Activated CD8-positive, alpha-beta memory T cell treated with anti-CD3 and anti-CD28 coated beads for 4 hours (primary cell): ENCODE measurements at places on chromosomes 1 and 21.

- no peak for DNase-seq
Measured at GRCh38 chr1:214404571-214405213, 123.7 kb downstream of the SMYD2 start.

DNA sequence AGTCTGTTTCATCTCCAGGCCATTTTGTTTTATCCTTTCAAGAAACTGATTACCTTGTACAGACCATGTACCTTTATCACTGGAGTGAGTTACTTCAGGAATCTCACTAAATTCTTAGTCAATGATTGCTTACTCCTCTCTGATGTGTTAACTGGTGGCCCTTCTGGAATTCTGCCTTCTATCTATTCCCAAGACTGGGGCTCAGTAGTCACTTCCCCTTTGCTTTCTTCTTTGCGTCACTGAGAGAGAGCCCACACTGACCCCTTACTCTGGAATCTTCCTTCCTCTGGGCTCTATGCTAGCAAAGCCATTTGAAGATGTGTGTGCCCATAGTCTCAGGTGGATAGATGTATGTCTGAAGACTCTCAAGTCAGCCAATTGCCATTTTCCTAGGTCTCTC, 34.6 kb downstream of the XCL2 start:
- no peak for DNase-seq

DNA sequence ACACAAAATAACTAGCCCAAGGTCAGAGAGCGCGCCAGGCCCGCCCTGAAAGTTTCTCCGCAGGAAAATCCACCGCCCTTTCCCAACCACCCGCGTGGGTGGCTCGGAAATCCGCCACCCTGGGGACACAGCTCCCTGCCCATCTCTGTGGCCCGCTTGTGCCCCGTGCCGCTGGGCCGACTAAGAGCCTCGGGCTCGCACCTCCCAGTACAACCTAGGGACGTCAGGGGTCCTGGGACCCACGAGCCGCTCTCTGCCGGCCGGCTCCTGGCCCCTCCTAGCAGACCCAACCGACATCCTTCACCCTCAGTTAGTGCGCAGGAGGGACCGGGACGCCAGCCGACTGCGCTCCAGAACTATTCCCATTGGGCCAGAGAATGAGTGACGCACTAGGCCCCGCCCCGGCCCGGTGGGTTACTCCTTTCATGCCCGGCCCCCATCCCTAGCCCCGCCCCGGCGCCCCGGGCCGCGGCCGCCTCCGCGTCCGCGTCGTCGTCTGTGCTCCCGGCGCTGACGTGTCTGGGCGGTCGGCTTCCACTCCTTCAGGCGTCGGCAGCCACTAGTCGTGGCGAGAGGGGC, 396 bp upstream of the UAP1 start:
- DNase-seq = peak; percentile 97

DNA sequence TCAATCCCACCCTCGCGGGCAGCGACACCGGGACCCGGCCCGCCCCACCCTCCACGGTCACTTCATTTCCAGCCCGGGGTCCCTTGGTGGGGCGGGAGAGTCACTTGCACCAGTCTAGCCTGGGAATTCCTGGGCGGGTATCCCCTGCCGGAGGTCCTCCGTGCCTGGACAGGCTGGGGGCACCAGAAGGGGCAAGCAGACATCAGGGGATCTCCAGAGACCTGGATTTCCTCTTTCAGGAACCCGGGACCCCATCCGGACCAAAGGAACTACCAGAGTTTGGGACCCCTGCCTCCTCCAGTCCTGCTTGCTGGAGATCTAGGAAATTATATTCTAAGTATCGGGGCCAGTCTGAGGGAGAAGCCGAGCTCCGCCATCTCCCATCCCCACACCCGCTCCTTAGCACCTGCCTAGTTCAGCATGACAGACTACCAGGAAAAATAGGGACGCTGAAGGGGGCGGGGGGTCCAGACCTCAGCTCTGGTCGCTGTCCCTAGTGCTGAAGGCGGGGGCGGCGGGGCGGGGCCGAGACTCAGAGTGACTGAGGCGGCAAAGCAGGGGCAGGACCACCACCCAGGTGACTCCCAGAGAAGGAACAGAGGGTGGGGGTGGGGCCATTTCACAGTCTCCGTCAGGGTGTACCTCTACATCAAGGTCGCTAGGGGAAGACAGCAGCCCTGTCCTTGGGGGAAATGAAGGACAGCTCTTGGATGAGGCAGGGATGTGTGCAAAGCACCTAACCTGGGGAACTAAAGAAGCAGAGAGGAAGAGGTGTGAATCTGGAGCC, 832 bp downstream of the HCN3 start:
- peak; percentile 56 for DNase-seq

DNA sequence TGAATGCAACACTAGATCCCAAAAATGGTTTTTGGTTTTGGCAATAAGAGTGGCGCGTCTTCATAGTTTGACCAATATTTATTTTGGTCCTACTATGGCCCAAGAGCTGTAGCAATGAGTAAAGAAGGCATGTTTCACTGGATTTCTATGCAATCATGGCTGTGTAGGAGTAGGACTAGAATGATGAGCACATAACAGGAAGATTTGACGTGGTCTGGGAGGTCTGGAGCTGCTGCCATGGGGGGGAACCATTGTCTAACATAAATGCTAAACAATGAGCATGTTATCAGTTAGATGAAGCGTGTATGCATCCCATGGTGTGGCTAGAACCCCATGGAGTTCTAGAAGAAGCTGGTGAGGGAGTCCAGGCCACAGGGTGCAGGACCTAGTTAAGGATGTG, 38.3 kb downstream of the OLIG1 start:
- no peak for DNase-seq

DNA sequence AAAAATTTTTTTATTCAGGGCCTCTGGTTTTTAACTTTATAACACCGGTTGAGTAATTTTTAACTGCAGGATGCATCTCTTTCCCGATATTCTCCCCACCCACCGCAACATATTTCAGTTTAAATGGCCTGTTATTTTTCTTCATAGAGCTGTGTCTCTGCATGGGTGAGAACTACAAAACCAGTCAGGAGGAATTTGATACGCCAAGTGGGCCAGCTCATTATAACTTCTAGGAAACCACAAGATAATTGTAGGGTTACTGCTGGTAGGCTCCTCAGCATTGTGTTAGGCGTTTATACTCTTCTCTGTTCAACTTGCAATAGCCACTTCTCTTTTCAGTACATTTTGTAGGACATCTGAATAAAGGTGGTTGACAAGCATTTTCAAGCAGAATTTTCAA, 169.7 kb downstream of the PBX1 start:
- no peak for DNase-seq

DNA sequence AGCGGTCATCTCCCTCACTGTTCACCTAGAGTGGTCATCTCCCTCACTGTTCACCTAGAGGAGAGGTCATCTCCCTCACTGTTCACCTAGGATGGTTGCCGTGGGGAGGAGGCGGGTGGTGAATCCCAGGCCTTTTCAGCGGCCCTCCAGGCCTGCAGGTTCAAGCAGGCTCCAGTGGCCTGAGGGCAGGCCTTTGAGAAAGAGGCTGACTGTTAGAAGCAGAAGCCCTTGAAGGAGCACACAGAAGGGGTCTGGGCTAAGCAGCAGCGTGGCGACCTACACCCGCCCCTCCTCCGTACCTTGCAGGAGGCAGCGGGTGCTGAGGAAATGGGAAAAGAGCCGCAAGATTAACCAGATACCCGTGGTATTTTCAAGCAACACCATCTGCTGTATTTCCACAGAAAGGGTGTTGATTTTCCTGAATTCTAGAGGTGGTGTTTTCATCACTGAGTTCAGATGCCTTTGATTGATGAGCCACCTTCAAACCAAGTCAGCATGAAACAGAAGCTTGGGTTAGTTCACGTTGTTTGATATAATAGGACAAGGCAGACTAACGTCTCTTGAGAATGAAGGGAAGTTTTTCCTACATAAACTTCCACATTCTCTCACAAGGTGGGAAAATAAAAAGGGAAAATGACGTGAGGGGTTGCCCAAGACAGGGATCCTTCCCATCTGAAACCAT, 289.5 kb downstream of the KIF26B start:
- no peak for DNase-seq

DNA sequence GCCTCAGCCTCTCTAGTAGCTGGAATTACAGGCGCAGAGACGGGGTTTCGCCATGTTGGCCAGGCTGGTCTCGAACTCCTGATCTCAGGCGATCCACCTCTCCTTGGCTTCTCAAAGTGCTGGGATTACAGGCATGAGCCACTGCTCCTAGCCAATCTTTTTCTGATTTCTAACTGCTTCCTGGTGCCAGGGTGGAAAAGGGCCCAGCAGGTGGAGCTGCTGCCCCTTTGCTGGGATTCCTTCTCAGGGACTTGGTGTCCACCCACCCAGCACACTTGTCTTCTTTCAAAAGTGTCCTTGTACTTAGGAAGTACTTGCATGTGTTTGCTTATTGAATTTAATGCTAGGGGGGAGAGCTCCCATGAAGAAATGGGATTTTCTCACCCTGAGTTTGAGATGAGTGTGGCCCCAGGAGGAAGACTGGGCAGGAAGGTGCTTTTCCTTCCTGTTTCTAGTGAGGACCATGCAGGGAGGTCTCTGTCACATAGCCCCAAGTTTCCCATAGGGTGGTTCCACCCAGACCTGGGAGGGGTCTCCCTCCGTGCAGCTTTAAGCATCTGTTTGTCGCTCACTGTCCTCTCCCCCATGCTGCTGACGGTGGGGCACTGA, 14.2 kb downstream of the UTP11 start:
- no peak for DNase-seq

GRCh38 chr1:94555091-94555490, 13.5 kb upstream of the F3 start:
- DNase-seq = no peak

- DNase-seq = no peak
Measured at GRCh38 chr1:90723590-90724108, 6.5 kb upstream of the BARHL2 start.
